Stimulated activated CD4-positive, alpha-beta T cell treated with anti-CD3 and anti-CD28 coated beads, Interleukin-2, amount 100 ng/mL, for 4 hours (primary cell): ENCODE measurements at places on chromosomes 5 and 9.

GRCh38 chr5:170451747-170452365 is 52.0 kb upstream of the KCNIP1 start:
- DNase-seq: no peak

DNA sequence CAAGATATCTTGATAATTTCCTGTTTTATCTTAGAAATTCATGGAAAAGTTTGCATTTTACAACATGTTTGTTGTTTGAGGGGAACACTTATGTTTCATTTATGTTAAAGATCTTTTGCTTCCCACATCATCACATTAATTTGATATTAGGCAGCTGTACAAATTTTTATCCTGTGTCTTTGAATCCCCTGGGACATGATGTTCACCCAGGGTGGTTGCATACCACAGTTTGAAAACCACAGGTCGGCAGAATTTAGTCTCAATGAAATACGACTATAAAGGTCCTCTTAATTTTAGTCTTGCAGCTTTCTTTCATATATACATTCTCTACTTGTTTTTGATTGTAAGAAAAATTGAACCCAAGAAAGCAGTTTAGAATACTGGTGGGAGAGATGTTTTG is 3.7 kb downstream of the NAA35 start:
- DNase-seq: no peak

DNA sequence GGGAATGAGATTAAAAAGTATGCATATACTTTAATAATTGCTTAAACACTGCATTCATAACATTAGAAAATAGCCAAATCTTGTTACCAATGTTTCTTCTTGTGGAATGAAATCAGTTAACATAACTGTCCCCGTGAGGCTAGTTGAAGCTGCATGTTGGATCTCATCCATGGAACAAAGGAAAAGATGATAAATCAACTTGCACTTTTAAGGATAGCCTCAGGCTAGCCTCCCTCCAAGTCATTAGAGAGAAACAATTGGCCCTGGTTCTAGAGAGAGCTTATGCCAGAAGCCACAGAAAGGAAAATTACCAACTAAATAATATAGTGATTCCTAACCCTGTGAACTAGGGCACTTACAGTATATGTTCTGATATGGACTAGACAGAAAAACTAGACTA is 66.9 kb downstream of the GRIN3A start:
- no peak for DNase-seq

DNA sequence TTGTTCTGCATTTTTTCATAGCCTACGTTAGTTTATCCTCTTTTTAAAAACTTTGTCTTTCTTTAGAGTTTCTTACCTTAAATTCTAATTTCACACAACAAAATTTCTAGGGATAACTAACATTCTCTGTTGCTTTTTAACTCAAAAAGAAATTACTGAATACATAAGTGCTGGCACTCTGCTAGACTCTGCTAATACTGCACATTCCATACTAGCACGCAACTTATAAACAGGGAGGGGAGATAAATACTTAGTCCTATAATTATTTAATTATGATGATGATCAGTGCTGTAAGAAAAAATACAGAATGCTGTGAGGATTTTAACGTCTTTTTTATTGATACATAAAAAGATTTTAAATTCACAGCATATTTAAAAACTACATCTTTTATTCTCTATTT is 25.1 kb downstream of the RNF145 start:
- DNase-seq: no peak

DNA sequence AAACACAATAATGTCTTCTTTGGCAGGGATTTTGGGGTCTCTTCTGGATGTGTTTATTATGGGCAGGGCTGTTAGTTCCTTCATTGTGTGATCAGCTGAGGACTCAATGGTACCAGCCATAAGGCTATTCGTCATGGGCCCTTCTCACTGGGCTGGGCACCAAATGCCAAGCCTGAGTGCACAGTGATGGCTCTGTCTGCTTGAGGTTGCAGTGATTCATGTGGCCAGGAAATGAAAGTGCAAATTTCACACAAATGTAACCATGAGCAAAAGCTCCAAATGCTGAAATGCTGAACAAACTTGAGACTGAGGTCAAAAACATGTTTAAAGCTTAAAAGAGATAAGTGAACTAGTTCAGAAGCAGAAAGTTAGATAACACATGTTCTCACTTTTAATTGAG is 191.0 kb downstream of the TARS1 start:
- no peak for DNase-seq

DNA sequence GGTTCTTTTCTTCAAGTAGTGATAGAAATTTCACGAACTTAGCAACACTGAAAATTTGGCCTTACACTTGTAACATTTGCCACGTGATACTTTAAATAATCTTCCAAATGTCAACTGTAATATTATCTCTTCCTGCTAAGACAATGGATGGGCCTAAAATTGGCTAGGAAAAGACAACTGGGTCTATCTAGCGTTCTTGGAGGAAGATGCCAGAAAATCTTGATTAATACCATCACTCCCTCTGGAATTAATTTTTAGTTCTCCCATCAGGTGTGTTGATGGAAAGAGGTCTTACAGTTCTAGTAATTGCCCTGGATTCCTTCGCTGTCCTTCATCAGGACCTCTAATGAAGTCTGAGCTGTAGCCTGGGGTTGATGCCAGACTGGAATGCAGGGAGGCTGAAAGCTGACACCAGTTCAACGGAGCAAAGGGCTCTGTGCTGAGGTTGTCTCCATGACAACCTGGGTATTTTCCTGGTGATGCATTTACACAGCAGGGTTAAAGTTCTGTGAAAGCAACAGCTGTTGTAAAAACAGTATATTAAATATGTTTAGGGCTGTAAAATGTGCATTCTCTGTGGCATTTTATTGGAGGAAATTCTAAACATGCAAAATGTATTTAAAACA is 92.3 kb downstream of the GAS1 start:
- DNase-seq: no peak

DNA sequence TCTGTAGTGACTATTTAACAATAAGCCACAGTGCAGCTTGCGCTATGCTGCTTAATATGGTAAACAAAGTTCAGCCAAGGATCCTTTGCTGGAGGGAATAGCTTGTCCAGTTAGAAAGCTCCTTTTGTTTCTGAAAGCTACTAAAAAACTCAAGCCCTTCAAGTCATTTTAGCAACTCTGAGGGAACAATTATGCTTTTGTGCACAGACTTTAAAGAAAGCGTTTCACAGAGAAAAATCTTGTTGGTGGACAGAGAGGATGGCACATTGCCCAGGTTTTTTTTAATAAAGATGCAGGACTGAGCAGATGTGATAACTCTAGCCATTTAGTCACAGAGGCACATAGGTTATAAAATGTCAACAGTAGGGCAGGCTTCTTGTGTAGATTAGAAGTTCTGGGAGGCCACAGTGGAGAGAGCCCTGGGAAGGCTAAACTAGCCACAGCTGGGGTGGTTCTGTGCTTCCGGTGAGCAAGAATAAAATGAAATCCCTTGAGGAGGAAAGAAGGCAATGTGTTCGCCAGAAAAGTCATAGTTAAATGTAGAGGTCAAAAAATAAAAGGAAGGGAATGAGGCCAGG is 63.4 kb downstream of the ALDH7A1 start:
- no peak for DNase-seq

GRCh38 chr5:147670815-147671214 is 111.7 kb downstream of the JAKMIP2 start:
- DNase-seq: no peak

GRCh38 chr9:123401879-123402513 is 46.0 kb downstream of the CRB2 start:
- no peak for DNase-seq

DNA sequence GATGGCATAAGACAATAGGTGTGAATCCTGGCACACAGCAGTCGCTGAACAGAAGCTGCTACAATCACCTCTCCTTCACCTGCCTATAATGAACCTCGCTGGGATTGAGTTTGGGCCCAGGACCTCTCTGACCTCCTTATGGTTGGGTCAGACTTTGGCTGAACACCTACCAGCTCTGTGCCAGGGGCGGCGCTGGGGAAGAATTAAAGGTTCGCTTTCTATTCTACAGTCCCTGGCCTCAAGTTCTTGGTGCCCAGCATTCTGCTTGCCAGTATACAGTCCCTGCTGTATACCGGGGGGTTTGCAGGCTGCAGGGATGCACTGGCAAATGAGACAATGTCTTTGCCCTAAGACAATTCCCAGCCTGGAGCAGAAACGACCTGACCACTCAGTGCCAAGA is 895 bp upstream of the STRBP start:
- DNase-seq: no peak

- no peak for DNase-seq
Observed at GRCh38 chr9:34072868-34073590, 24.3 kb upstream of the UBAP2 start.

GRCh38 chr9:99605016-99605743 is 216.5 kb upstream of the NR4A3 start:
- no peak for DNase-seq

- no peak for DNase-seq
Observed at GRCh38 chr9:19387317-19387716, 7.3 kb upstream of the RPS6 start.

- no peak for DNase-seq
Observed at GRCh38 chr5:82151662-82152061, 126.5 kb downstream of the RPS23 start.

GRCh38 chr5:43416803-43417394 is 4.7 kb upstream of the CCL28 start:
- no peak for DNase-seq

DNA sequence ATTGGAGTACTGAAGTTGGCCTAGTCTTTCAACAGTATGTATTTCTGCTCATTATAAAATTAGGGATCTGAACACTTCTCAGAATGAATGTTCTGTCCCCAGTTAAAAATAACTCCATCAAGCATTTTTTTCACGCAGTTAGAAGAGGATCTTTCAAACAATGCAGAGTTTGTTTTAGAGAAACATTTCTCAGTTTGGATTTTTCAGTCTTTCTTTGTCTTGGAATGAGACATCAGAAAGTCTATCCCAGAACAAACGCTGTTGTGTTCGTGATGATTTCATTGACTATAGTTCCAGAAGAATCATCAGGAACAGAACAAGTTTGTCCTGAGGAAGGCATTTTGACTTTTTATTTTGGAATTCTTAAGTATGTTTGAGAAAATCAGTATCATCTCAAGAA is 218.7 kb downstream of the ARRDC3 start:
- no peak for DNase-seq

GRCh38 chr5:41871852-41872251 is 1.6 kb upstream of the OXCT1 start:
- DNase-seq: no peak

GRCh38 chr5:90329911-90330310 is 79.6 kb downstream of the CETN3 start:
- no peak for DNase-seq

- no peak for DNase-seq
Observed at GRCh38 chr5:52517667-52518066, 270.0 kb upstream of the ITGA1 start.

DNA sequence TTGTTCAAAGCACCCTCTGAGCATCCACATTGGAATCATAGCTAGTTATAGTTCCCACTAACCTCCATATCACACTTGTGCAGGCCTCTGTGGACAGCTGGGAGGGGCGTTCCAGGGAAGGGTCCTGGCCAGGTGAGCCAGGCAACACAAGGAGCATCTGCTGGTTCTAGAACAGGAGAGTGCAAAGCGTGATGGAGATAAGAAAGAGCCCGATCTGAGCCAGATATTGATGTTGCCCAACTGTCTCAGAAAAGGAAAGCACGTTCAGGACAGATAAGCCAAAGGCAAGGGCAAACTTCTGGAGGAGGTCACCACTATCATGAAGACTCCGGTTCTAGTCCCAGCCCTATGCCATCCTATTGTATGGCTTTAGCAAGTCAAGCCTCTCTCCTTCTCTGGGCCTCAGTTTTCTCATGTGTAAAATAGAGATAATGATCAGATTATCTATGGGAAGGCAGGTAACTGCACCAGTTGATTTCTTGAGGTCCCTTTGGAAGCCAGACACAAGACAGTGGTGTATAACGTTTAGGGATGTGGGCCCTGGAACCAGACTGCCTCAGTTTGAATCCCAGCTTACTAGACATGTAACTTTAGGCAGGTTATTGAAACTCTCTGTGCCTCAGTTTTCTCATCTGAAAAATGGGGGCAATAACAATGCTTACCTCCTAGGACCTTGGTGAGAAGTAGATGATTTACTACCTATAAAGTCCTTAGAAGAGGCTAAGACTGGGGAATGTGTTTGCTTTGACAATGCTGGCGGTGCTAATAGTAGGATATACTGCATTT is 19.8 kb downstream of the GABBR2 start:
- DNase-seq: no peak

DNA sequence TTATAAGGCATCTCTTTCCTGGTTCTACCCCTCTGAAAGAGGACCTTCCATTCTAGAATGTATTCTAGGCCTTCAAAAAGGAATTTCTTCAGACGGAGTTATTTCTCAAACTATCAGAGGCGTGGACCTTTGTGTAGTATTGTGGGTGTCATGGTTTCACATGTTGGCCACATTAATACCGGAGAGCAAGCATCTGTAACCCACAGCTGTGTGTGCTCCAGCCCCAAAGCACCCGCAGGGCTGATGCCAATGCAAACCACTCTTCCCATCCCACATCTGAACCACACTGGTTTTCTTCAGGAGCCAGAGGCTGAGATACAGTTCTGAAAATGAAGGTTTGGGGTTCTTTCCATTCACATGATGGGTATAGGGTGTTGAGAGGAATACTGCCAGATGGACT is 127.1 kb downstream of the BNC2 start:
- DNase-seq: no peak

DNA sequence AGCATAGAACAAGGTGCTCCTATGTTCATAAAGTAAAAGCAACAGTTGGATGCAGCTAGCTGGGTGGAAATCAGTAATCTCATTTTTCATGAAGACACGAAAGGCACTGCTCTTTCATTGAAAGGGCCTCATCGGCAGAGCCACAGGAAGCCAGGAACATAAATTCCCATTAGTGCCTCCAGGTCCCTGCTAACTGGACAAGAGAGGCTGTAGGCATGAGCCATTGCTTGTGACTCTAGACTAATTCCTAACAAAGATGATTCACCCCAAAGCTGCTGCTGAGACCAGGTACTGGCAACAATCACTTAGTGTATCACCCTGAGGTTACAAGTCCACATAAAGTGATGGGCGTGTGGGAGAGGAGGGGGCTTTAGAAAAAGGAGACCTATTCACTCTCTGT is 141.8 kb downstream of the BRINP1 start:
- DNase-seq: no peak

GRCh38 chr5:10563945-10564837 is at the start of gene ANKRD33B:
Gene ANKRD33B (plus strand): TSS chr5:10564070. CDS start chr5:10564468, 398 bp downstream.
- DNase-seq: peak; percentile 74

GRCh38 chr5:149800633-149801032 is 70.5 kb downstream of the PPARGC1B start:
- no peak for DNase-seq

- no peak for DNase-seq
Observed at GRCh38 chr5:123756318-123756665, 244.3 kb downstream of the CSNK1G3 start.

GRCh38 chr5:130995254-130995515 is 169.9 kb downstream of the HINT1 start:
- no peak for DNase-seq

DNA sequence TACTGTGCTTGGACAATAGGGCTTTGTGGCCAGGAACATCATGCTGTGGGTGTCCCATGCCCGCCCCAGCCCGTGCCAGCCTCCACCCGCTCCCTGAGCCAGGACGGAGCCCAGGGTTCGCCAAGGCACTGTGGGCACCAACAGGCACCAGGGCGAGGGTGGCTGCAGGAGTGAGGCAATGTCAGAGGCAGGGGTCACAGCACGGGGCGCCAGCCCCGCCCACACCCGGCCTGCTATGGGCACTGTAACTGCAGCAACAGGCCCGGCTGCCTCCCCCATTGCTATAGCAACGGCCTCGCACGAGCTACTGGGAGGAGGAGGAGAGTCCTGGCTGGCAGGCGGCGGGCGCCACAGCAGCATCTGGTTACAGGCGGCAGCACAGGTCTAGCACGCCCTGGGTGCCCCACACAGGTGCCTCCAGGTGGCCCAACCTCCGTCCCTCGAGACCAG is 2.5 kb downstream of the ABCA2 start:
- no peak for DNase-seq
